ENCODE measurements at places on chromosomes 2 and 18.

DNA sequence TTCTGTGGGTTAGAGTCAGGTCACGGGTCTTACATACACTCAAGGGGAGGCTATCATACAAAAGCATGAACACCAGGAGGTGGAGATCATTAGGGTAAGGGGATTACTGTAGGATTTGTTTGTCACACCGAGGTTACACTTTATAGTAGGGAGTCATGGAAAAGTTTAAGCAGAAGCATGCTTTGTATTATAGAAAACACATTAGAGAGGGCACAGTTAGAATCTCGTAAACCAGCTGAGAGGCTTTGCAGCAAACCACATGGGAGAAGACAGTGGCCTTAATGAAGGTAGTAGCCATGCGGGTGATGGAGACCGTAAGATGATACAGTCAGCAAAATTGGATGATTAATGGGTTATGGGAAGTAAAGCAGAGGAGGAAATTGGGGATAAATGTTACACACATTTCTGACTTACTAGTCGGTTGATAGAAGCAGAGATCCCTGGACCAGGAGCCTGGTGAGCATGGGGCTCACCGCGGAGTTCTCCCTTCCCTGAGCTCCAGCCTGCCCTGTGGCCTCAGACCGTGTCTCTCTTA is 75.6 kb downstream of the MAPRE2 start:
- no peak for DNase-seq

- DNase-seq = no peak
Observed at GRCh38 chr2:149826471-149827125, 239.0 kb upstream of the MMADHC start.

- no peak for DNase-seq
Observed at GRCh38 chr2:45909677-45910191, 258.3 kb downstream of the PRKCE start.

GRCh38 chr2:649426-650342 is 27.5 kb downstream of the TMEM18 start:
- DNase-seq = no peak

Measured in effector CD8-positive, alpha-beta T cell (primary cell).